ENCODE measurements at places on chromosomes 3 and 15.

DNA sequence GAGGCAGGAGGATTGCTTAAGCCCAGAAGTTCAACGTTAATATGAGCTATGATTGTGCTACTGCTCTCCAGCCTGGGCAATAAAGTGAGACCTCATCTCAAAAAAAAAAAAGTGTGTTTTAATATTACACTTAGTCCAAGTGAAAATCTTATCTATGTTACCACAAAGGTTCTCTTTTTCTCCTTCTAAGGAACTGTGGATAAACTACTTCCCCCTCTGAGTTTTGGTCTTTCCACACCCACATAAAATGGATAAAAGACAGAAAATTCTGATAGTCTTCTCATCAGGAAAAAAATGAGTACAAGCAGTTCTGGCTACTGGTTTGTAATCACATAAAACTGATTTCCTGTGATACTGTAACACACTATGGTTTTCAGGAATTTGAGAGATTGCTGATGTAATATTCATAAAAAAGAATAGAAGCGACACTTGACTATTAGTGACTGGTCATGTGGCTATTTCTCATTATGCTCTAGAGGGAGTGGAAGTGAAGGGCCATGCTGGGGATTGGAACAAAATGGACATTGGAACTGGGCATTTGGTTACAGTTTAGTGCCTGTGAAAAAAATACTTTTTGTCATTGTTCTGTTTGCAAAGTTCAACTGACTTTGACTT is 68.2 kb downstream of the RYR3 start:
- no peak for DNase-seq

DNA sequence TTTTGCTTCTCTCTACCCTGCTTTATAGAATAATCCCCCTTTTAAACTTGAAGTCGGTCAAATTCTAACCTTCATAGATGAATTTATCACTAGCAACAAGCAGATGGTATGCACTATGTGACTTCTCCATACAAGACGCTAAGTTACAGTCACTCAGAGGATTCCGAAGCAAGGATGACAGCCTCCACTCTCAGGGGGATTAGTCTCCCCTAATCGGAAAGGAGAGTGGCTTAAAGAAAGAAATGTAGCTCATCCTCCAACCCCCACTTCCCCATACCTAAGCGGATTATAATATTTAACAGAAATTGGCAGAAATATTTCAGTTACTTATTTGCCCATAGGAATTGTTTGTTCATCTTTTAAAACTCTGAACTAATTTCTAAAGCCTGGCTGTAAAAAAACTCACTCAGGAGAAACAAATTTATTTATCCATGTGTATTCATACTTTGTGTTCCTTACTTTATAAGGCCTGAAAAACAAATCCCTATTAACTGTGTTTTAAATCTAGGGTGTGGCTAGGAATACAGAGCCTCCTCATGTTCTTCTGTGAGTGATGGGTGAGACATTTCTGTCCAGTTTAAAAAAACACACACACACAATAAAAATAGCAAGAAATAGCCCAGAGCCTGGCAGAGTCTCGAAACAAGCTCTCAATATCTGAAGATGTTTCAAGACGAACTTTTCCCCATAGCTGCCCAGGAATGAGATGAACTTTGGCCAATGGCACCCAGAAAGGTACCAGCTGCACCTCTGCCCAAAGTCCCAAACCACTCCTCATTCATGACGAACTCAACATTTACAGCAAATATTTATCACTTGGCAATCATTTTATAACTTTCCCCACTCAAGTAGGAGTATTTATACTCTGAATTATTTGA is 18.7 kb downstream of the SIAH2 start:
- DNase-seq = no peak

- no peak for DNase-seq
These were observed 40.1 kb upstream of the MTMR10 start for GRCh38 chr15:31031471-31032067.

GRCh38 chr3:204102-204501 is 7.5 kb downstream of the CHL1 start:
- DNase-seq = no peak

GRCh38 chr15:91911844-91912243 is 58.3 kb downstream of the SLCO3A1 start:
- DNase-seq = no peak

- DNase-seq = peak; percentile 26
These were observed 67.8 kb downstream of the FMN1 start for GRCh38 chr15:33126559-33127290.

- no peak for DNase-seq
These were observed 182.9 kb upstream of the CHRM5 start for GRCh38 chr15:33785366-33785765.

GRCh38 chr15:101252836-101253235 is 988 bp upstream of the CHSY1 start:
- DNase-seq = no peak

GRCh38 chr3:179297971-179298725 is 24.7 kb upstream of the ZNF639 start:
- no peak for DNase-seq
